ENCODE measurements at places on chromosomes 5 and 9.

- DNase-seq, result no peak
Observed at GRCh38 chr5:134422791-134423365, 11.2 kb upstream of the CDKN2AIPNL start.

DNA sequence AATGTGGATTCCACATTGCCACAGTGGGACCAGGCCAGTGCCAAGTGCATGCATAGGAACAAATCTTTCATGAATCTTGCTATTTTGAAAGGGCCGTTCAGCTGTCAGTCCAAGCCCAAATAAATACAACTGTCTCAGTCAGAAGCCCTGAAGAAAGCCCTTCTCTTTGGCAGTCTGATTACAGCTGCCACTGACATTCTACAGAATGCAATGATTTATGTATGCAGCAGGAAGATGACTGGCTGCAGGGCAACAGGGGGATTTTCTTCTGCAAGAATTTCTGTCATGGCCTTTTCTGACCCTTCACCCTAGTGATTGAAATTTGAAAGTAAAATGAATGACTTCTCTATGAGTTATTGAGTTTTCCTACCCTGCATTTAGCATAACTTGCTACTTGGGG lies 86.7 kb upstream of the FER start:
- no peak for DNase-seq

- DNase-seq, result no peak
Observed at GRCh38 chr9:78694974-78695373, 398.0 kb downstream of the PSAT1 start.

- no peak for DNase-seq
Observed at GRCh38 chr5:93576994-93577853, 3.8 kb downstream of the NR2F1-AS1 start.

DNA sequence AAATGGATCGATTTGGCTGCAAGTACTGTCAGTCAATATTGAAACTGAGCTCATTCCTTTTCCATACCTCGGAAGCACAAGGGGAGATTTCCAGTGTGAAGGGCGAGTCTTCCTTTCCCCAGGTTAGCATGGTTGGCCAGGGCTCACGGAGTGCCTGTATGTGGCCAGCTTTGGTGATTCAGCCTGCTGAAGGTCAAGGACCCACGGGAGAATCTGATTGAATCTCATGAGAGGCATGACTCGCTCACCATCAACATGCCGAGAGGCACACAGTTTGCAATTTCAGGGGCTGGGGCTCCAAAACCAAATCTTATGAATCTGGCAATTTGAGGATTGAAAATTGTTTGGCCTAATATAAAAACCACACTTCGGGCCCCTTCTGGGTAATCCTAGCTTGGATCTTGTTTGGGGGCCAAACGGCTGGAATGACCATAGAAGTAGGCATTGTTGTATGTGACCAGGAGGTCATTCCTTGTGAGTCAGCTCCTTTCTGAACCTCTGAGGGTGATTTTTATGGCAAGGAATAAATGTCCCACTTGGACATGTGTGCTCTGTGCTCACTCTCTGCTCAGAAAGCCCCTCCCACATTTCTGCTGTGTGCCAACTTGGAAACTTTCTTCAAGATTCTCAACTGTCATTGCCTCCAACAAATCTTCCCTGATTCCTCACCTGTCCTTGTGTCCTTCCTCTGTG lies 69.8 kb downstream of the DOCK2 start:
- peak; percentile 54 for DNase-seq

DNA sequence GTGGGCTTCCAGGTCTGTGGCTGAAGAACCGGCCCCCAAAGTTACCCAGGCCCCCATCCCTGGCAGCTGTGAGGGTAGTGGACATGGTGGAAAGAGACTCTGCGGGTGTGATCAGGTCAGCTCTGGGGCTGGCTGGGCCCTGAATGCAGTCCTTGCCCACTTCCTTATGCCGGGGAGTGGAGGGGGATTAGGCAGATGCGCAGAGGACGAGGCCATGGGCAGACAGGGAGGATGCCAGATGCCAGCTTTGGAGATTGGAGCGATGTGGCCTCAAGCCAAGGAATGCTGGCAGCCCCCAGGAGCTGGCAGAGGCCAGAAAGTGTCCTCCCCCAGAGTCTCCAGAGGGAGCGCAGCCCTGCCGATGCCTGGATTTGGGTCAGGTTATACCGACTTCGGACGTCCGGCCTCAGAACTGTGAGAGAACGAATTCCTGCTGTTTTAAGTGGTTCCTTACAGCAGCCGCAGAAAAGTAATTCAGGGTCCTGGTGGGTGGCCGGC lies 69.8 kb downstream of the ADAMTS2 start:
- DNase-seq, result no peak

DNA sequence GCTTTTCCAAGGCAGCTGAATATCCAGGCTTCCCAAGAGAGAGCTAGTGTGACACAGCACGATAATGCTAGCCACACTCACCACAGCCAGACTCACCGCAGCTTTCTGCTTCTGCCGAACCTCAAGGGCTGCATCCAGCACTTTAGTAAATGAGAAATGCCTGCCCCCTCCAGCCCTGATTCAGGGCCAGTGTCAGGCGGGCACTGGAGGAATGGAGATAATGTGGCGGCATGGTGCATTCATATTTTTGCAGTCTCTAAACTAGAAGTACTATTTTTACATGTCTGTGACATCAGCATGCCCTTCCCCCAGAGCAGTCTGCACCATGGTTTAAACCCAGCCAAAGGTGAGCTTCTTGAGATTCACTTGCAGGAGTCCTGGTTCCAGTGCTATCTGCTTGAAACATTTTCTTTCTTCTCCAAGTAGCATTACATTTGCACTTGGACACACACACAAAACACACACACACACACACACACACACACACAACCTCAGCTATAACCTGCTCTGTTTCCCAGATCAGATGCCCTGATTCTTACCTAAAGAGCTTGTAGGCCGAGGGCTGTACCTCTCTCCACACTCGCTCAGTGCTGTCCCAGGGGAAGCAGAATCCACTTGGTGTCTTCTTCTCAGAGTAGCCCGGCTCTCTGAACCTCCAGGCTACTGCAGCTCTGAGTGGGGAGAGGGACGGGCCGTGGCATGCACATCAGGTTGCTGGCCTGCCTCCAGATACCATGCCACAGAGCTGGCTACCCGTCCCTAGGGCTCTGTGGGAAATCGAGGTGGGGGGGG lies at the start of gene FGF1:
Gene FGF1, minus strand, starts transcription at position 673 of the 792 bp plus-strand sequence. CDS start 71,963 bp downstream, outside the sequence.
- no peak for DNase-seq

DNA sequence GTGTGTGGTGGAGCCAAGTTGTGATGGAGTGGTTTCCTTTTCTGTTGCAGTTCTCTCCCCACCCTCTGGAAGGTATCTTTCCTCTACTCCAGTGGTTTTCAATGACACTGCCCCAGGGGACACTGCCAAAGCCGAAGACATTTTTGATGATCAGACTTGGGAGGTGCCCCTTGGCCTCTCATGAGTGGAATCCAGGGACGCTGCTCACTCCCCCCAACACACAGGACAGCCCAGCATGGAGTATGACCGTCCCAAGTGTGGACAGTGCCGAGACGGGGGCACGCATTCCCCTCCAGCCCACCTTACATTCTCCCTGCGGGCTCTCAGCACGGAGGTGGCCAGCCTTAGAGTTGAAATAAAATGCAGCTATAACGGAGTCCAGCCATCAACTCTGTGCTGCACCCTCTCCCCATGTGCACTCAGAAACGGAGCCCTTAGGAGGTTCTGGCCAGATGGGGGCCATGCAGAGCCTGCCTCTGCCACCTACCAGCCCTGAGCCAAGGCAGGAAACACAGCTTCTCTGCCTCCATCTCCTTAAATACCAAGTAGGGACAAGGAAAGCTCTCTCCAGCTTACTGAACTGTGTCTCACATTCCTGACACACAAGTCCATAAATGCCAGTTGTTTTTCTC lies 150.8 kb downstream of the ROR2 start:
- DNase-seq, result no peak

GRCh38 chr5:139872851-139873794 lies 77.5 kb downstream of the PSD2 start:
- no peak for DNase-seq

DNA sequence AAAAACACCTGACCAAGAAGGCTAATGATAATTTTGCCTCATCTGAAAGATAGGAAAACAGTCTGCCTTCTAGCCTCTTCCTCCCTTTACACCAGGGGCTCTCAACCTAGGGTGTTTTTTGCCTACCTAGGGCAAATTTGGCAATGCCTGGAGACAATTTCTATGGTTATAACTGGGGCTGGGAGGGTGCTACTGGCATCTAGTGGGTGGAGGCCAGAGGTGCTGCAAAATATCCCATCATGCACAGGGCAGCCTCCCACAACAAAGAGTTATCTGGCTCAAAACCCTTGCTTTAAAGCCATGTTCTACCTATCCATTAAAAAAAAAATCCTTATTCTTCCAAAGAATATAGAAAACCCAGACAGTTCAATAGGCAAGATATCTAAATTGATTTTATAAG lies 45.0 kb upstream of the NR3C1 start:
- DNase-seq, result no peak

Measured in fibroblast of pulmonary artery (primary cell).